T-helper 2 cell (primary cell): ENCODE measurements at places on chromosomes 1 and 21.
A peak's percentile ranks its signal among the peaks of the same experiment; 100 is the strongest.

DNA sequence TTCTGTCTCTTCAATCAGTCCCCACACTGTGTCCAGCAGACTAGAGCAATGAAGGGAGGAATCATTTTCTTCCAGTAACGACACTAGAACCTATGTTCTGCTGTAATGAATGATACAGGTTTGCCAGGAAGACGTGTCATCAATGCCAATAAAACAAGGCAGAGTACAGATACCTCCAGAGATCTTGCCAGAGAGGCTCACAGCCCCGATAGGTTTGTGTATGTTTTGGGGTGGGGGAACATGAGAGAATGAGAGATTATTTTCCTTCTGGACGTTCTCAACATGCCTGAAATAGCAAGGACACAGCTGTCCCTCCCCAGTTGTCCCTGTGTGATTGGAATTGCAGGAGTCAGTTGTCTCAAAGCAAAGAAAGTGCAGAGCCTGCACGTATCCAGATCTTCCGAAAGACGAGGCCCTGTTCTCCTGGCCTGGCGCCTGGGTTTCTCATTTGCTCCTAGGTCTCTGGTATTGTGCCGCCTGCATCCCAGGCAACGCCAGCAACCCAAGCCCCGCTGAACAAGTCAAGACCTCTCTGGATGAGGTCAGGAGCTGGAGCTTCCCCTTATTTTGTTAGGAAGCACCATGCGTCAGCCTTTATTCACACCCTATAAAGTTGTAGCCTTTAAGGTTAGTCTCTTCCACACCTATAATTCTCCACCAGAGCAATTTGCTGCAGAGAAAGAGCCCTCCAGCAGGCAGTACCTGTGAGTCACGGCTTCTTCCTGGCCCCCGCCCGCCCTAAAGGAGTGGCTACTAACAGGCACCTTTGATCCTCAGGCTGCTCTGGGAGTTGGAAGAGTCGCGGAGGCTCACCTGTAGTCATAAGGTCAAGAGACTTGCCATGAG, 130.5 kb downstream of the TOMM20 start:
- DNase-seq, result no peak

DNA sequence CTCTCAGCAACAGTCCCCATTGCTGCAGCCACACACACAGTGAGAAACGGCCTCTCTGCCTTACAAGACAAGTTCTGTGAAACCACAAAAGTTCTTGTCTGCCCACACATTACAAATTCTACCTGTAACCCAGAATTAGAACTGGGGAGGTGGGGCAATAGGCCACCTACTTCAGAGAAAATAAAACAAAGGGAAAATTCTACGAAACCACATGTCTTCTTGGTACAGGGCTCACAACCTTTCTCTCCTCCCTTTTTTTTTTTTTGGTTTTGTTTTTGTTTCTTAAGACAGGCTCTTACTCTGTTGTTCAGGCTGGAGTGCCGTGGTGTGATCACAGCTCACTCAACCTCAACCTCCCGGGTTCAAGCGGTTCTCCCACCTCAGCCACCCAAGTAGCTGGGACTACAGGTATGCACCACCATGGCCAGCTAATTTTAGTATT, 30.2 kb downstream of the LPAR3 start:
- peak; percentile 79 for DNase-seq

DNA sequence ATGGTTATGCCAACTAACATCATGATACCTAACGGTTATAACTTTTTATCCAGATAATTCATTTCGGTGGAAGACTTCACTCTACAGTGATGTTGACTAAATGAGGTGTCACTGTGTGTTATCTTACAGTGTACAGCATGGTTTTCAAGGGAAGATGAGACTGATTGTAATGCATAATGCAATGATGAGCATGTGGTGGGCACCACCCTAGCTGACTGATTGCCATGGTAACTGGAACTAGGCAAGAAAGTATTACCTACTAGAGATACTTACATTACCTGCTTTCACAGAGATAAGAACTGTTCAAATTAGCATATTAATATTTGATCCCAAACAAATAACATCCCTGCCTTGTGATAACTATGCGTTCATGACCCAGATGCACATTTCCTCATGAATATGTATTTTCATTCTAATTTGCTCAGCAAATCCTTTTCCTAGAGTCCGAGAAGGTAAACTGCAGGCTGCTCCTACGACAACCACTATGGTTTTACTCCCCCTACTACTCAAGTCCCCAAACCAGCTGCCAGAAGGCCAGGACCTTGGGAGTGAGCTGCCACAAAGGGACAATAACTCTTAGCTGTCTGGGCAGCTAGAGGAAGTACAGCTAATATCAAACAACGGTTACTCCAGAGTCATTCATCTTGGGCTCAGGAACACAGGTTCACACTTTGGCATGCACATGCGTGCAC, 29.2 kb downstream of the TRABD2B start:
- no peak for DNase-seq

DNA sequence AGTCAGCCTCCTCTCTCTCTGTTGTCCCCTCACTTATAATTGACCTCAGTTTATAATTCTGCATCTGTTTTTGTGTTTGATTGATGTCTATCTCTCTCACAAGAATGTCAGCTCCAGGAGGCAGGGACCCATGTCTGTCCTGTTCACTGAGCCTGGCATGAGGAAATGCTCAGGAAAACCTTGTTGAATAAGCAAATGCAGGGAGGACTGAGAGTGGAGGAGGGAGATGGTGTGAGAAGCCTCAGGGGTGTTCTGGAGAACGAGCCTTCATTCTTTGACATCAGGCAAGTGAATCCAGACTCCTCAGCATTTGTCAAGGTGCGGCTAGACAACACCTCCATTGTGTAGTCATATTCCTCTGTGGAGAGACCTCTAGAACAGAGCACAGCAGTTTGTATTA, 45.5 kb downstream of the MAN1C1 start:
- DNase-seq, result no peak

DNA sequence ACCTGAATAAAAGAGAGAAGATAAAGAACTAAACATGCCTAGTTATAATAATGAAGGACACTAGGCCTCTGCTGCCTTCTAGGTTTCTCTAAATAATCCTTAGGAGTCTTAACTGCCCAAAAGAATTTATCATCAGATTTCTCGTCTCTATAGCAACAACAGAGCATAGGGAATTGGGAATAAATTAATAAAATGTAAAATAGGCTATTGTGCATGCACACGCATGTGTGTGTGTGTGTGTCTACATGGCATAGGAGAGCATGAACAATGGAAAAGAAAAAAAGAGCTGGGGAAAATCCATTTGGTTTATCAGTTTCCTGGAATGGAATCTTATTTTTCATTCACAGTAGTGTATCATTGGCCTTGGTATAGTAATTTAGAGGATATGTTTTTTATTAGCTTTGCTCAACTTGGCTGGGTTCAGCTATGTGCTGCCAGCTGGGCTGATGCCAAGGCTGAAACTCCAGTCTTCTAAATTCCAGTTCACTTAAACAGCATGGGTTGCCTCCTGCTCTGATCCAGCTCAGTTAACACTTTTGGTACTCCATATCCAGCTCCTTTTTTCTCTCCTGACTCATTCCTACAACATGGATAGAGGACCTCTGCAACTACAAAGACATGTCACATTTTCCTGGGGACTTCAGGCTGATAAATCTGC, 80.6 kb upstream of the SLFNL1 start:
- no peak for DNase-seq

DNA sequence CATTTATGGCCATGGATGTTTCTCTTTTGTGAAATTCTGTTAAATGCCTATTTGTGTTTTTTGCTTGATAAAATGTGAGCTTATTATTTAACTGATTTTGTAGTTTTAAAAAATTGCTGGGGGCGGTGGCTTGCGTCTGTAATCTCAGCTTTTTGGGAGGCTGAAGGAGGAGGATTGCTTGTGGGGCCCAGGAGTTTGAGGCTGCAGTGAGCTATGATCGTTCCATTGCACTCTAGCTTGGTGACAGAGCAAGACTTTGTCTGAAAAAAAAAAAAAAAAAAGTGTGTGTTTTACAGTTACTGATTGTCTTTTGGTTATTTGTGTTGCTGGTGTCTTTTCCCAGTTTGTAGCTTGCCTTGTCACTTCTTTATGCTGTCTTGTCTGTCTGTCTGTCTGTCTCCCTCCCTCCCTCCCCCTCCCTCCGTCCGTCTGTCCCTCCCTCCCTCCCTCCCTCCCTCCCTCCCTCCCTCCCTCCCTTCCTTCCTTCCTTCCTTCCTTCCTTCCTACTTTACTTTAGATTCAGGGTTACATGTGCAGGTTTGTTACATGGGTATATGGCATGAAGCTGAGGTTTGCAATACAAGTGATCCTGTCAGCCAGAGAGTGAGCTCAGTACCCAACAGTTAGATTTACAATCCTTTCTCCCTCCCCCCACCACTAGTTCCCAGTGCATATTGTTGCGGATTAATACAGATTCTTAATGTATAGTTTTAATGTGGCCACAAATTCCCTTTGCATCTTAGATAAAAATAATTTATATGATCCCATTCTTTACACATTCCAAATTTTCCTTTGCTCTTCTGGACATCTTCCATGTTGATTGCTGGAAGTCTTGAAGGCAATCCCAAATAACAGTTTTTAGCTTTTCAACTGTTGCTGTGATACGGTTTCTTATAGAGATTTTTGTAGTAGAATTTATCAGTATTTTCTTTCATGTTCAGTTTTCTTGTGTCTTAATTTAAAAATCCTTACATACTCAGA, 25.1 kb downstream of the PTBP2 start:
- no peak for DNase-seq

GRCh38 chr21:27060190-27060589, 93.3 kb upstream of the ADAMTS5 start:
- DNase-seq, result no peak

GRCh38 chr1:110452330-110452729, 1.4 kb downstream of the PROK1 start:
- DNase-seq, result no peak

- DNase-seq, result peak; percentile 70
Observed at GRCh38 chr1:205255941-205256780, 28.4 kb downstream of the TMCC2 start.

GRCh38 chr1:5921129-5921528, 71.1 kb downstream of the NPHP4 start:
- no peak for DNase-seq

- no peak for DNase-seq
Observed at GRCh38 chr1:171985639-171986038, 144.3 kb downstream of the DNM3 start.

GRCh38 chr1:66300972-66301451, 232.9 kb upstream of the SGIP1 start:
- DNase-seq, result peak; percentile 50

DNA sequence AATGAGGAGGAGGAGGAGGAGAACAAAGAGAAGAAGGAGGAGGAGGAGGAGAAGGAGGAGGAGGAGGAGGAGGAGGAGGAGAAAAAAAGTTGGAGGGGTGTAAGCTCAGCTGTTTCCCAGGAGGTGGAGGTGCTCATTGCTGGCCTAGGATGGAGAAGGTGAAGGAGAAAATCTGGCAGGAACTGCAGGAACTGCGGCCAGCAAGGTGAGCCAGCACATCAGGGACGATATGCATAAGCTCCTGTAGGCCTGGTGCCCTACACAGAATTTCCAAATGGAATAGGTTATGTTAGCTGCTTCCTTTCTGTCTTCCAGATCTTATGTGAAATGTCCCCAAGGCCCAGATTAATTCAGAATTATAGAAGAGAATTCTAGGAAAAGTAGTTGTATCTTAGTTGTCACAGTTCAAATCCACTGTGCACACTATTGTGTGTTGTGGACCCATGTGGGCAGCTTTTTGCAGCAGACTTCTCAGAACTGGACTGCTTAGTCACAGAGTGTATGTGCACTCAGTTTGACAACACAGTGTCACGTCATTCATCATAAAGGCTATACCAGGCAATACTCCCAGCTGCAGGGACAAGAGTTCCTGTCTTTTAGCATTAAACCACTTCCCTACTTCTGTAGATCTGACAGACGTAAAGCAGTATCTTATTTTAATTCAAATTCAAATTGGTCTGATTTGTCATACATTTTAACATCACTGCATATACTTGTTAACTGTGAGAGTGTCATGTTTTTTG, 303.7 kb downstream of the HLX start:
- DNase-seq, result no peak

GRCh38 chr1:87132284-87132870, 196.3 kb upstream of the LMO4 start:
- no peak for DNase-seq

DNA sequence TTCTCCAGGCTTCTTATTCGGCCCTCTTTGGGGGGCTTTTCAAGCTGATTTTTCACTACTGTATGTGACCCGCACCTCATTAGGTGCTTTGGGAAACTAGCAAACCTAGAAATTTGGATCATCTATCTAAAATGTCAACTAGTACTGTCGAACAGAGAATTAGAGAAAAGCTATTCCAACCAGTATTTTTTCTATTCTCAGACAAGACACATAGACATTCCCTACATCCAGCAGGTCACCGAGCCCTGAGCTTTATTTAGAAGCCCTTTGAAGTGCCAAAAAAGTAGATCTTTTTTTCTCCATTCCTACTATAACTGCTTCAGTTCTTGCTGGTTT, 310 bp upstream of the SSR2 start:
- DNase-seq, result no peak

DNA sequence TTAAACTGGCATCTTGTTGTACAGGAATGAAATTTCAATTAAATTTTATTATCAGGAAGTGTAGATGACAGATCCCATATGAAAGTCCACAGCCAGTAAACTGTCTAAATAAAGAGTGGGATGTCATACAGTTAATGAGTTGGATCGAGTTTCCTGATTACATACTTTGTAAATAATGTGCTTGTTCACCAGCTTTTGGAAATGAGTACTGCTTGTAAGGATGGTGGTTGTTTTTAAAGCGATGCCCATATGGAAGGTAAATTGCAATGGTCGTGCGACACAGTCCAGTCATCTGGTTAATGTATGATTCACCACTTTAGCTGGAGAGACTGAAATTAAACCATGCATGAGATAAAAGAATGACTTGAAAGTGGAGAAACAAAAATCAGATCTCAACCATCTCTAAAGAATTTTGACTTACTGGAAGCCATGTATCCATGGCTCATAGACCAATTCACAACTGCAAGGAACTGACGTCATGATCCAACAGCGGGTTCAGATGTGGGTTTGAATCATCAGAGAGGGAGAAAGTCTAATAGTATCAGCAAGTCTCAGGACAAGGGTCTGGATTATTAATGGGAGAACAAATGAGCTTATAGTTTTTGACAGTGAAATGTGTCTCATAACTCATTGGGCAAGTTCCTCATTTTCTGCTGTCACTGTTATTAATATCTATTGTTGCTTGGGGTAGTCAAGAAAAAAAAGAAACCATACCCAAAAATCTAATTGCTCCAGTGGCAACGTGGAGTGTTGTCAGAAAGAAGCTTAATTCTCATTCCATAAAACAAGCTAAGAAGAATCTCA, 49.0 kb downstream of the MAP10 start:
- no peak for DNase-seq

DNA sequence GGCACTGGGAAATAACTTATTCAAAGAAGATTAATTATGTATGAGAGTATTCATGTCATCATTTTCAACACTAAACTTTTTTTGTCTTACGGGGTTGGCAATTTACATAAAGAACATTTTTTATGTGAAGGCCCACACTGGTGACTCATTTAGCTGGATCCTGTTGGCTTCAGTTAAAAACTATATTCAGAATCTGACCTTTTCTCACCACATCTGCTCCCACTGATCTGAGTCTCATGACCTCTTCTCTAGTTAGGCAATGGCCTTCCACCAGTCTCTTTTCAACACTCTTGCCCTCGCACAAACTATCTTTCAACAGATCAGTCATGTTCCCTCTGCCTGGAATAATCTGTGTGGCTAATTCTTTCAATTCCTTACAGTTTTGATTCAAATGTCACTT, 53.4 kb downstream of the TMPRSS15 start:
- no peak for DNase-seq
